ENCODE measurements at places on chromosomes 13 and 19.

DNA sequence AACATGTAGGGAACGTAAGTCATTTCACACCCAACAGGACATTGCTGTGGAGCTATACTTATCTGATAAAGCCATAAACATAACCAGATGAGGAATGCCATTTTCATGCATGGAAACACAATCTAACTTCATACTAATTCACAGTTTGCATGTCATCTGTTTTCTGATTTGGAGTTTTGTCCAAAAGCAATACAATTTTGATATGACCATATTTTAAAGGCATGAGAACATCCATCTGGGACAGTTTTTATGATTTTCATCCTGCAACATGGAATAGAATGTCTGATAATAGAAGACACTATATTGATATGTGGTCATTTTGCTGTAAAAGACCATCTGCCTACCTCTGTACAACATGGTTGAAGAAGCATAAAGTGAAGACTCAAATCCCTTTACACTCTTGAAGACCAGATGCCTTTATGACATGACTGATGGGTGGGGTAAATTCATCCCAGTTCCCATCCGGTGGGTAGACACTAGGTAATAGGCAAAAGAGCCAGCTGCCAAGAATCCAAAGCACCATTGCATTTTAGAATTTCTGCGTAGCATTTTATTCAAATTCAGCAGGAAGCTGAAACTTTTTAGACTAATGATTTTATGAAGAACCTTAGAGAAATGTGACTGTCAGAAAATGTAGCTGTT is 309.8 kb downstream of the LMO7 start:
- DNase-seq, result no peak

GRCh38 chr13:37747071-37747612 is 122.4 kb downstream of the TRPC4 start:
- DNase-seq, result no peak

GRCh38 chr19:55830656-55831055 is 1.1 kb downstream of the NLRP11 start:
- no peak for DNase-seq

DNA sequence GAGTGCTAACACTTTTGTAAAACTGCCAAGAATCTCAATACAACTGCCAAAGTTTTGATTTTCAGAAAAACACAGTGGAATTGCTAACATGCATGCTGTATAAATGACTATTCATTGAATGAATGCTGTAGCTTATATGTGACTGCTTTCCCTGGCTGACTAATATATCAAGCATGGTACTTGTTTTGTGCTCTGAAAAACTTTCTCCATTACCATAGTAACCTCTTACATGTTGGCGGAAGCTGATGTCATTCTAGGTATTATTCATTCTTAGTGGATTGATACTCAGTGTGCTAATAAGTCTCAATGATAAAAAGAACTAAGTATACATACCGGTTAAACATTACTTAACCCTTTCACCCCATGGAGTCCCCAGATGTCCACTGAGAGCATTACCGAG is 166.1 kb upstream of the MYO16 start:
- no peak for DNase-seq

Measured in breast epithelium (tissue), 4 donors.